ENCODE measurements at places on chromosomes 4 and X.

GRCh38 chr4:42339935-42340406, 57.3 kb upstream of the SHISA3 start:
- H3K36me3 ChIP-seq, result no peaks in the 10 kb centered on the region
- H3K4me1 ChIP-seq, result no peaks in the 10 kb centered on the region
- no peak for DNase-seq
- peak overlapping the region; percentile 32 for H3K27ac ChIP-seq
- H3K27me3 ChIP-seq, result no peaks in the 10 kb centered on the region
- no peak overlapping the region for H3K4me3 ChIP-seq

DNA sequence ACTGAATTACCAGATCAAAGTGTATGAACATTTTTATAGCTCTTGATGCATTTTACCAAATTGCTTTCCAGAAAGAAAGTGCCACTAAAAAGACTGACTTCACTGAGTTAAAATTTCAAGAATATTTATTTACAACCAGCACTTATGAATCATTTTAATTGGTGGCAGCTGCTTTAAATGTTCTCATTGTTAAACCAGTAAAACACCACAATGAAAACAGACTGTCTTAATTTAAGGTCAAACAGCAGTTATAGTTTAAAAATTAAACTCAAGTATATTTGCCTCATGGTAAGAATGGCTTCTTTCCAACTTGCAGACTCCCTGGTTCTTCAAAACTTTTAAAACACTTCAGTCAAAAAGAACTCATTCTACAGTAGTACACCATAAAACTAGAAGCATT, 36.9 kb downstream of the AMMECR1 start:
- no peaks in the 10 kb centered on the region for H3K36me3 ChIP-seq
- DNase-seq, result no peak
- H3K27me3 ChIP-seq, result no peaks in the 10 kb centered on the region
- H3K4me1 ChIP-seq, result peaks cover 10% of the 10 kb centered on the region

DNA sequence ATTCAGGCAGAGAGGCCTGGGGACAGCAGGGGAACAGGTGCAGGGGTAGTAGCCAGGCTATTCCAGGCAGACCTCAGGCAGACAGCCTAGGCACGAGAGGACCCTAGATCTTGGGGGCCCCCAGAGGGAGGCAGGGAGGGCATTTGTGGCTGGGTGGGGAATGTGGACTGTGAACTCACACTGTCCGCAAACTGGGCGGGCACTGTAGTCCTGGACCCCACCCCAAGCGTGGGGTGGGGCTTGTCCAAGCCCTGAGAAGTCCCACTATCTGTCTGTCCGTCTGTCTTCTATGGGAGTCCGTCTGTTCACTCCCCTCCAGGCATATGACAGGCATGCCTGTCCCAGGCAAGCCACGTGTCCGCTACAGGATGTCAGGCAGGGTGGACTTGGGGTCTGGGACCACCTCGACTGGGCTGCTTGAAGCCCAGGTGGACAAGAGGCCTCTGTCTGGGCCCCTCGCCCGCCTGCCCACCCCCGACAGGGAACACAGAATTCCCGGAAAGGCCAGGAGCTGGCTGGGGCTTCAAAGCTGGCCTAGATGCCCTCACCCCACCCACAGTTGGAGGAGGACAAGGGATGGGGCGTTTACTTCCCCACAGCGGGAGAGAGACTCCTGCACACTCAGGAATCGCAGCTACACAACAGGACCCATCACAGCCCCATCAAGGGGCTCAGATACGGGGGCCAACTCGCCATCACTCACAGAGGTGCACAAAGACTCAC, at the start of gene SLC38A5:
Gene SLC38A5 (minus strand): TSS at position 151 of the 723 bp plus-strand sequence. CDS start 2,336 bp downstream, outside the sequence.
- no peak for DNase-seq
- H3K36me3 ChIP-seq, result no peaks in the 10 kb centered on the region
- H3K27ac ChIP-seq, result no peak within 1 kb of the TSS
- H3K27me3 ChIP-seq, result no peaks in the 10 kb centered on the region

GRCh38 chr4:183099537-183100297, 660 bp downstream of the WWC2 start:
- H3K36me3 ChIP-seq, result no peaks in the 10 kb centered on the region
- no peaks in the 10 kb centered on the region for H3K27me3 ChIP-seq
- peak overlapping the region; percentile 74 for H3K4me3 ChIP-seq
- peak; percentile 74 for DNase-seq

GRCh38 chr4:102878901-102879300, 10.1 kb downstream of the CISD2 start:
- no peak for DNase-seq
- H3K4me1 ChIP-seq, result no peaks in the 10 kb centered on the region
- no peak overlapping the region for H3K4me3 ChIP-seq
- no peaks in the 10 kb centered on the region for H3K27me3 ChIP-seq
- H3K27ac ChIP-seq, result no peak overlapping the region

DNA sequence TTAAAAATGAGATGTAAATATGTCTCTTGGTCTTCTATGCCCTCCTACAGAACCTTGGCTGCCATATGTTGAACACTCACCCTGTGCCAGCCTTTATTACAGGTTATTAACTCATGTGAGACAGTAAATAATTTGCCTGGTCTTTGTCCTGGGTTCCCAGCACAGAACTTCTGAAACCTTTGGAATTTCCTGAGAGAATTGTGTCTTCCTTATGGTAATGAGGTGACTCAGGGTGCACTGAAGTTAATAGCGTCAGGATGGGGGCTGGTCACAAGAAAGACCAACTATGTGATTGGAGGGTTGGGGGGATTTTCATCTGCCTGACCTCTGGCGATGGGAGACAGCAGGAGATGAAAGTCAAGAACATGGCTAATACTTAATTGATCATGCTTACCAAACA, 289.8 kb upstream of the STS start:
- H3K27ac ChIP-seq, result no peak overlapping the region
- no peak for DNase-seq
- no peaks in the 10 kb centered on the region for H3K4me1 ChIP-seq
- no peak overlapping the region for H3K4me3 ChIP-seq
- H3K36me3 ChIP-seq, result no peaks in the 10 kb centered on the region

DNA sequence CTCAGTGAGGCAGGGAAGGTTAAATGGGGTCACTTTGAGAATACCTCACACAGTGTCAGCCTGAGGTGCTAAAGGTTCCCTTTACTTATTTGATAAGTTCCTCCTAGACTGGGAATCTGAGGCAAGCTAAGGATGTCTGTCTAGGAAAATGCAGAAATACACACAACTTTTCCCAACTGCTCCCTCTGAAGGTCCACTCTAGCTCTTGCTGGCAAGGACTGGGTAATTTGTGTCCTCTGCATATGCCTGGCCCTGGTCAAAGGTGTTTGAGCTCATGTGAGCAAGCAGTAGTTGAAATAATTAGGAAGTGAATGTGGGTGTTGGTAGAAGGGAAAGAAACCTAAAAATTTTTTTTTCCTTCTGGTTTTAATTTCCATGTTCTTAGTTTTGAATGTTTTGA, 21.3 kb downstream of the TXLNG start:
- H3K4me3 ChIP-seq, result peak overlapping the region; percentile 29
- H3K27me3 ChIP-seq, result no peaks in the 10 kb centered on the region
- DNase-seq, result no peak
- H3K27ac ChIP-seq, result peak overlapping the region; percentile 63
- no peaks in the 10 kb centered on the region for H3K4me1 ChIP-seq

Measured in sigmoid colon (tissue), 7 donors.